Activated CD4-positive, alpha-beta T cell treated with anti-CD3 and anti-CD28 coated beads, Interleukin-2, amount 10 ng/mL, durations not matched to agents 7 days and 5 days (primary cell): ENCODE measurements at places on chromosomes 1 and 21.

DNA sequence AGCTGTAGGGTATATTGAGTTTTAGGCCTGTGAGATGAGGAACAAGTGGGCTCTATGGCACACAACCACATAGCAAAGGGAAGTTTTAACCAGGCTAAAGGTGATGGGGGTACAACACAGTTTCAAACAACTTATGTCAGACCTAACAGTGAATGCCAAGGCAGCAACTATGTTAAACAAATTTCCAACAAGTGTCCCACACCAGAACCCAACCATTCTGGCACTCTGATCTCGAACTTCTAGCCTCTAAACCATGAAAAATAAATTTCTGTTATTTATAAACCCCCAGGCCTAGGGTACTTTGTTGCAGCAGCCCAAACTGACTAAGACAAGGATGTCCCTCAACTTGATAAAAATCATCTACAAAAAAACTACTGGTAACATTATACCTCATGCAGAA, 52.3 kb upstream of the INSL5 start:
- DNase-seq = no peak

GRCh38 chr1:95893921-95894320, 659.9 kb downstream of the RWDD3 start:
- no peak for DNase-seq

GRCh38 chr1:236727521-236727920, 41.2 kb downstream of the ACTN2 start:
- DNase-seq = no peak

DNA sequence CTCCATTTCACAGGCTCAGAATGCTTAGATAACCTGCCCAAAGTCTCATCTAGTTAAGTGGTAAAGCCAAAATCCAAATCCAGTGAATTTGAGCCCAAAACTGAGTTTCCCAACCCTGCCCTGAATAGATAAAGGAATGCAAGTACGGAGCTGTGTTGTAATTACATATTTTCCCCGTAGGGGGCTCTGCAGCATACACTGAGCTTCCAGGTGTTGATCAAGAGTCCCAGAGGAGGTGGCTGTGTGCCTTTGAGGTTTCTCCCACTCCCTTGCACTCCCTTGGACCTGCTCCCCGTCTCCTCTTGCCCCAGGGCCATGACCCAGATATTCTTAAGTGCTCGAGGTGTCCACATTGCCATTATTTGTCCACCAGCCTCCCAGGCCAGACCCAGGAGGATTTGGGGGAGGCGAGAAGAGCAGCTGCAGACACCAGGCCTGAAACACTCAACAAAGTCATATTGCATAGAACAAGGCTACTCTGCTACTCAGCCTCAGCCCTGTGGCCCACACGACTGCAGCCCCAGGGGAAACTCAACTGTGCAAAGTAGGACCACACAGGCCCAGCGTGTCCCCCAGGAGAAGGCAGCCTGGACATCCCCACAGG, 18.4 kb upstream of the LY9 start:
- DNase-seq = peak; percentile 62

GRCh38 chr21:29939924-29940275, at the start of gene GRIK1:
Gene GRIK1, minus strand, starts transcription at chr21:29939996.
- no peak for DNase-seq

DNA sequence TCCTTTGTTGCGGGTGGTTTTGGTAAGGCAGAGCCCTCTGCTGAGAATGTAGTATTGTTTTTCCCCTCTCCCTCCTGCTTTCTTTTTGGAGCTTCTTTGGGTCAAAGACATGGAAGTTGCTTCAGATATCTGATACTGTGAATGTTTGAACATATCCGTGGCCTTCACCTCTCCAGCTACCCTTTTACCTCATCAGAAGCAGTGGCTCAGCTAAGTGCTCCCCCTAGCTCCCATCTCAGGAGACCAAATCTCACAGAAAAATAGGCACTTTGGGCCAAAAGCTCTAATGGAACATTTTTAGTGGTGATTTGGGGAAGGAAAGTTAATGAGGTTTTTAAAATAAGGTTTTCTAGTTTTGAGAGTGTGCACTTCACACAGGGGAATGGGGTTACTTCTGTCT, 6.3 kb downstream of the TMEM200B start:
- no peak for DNase-seq

DNA sequence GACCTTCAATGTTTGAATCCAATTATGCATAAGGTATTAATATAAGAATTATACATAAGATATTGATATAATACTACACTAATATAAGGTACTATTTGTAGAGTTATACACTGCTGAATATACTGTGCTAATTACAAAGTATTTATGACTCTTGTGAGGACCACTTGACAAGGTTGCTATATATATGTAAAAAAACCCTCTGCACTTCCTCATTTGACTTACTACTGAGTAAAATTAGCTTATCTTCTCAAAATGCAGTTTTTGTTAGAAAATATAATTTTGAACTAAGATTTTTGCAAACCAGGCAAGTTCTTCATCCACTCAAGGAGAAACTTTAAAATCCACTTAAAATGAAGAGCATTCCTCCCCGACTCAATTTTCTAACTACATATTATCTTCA, 8.5 kb downstream of the SIKE1 start:
- no peak for DNase-seq

GRCh38 chr1:33161061-33161681, 20.7 kb downstream of the TRIM62 start:
- no peak for DNase-seq

DNA sequence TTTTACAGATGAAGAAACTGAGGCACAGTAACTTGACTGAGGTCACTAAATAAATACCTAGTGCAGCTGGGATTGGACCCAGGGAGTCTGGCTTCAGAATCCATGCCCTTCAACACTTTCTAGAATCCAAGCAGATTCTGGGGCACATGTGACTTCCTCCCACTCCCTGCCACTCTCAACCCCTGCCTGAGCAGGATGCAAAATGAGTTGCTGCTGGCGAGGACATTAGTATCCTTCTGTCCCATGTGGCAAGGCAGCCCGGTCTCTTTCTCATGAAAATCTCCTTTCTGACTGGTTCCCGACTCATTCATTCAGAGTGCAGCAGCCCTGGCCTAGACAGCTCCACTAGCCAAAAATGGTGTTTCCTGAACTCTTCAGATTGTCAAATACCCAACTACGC, 28.4 kb downstream of the TNNT2 start:
- no peak for DNase-seq

DNA sequence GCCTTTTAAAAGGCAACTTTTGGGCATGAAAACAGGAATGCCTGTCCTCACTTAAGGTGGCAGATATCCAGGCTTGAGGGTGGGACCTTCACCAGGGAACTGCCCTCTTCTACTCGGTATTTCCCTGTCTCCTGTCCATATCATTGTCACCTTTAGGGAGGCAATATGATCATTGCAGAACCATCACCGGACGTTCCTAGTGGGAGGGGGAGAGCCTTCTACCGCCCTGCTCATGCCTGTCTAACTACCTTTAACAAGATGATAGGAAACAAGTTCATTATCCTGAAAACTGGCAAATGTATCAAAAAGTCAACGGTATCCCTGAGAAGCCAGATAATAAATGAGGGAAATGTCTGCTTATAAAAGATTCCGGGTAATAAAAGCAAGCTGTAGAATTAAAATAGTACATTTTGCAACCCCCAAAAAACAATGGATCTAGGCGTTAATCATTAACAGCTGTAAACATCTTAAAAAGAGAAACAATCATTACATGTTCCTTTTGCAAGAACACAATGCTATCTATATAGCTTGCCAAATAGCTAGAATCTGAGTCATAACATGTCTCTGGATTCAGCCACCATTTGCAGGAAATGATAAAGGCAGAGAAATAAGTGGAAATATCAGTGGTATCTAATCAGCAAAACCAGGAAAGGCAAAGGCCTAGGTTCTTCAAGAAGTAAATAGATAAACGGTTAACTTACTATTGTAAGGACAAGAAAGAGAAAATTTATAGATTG, 852.9 kb upstream of the ADGRL4 start:
- no peak for DNase-seq

- DNase-seq = no peak
Measured at GRCh38 chr1:156806512-156807440, 9.9 kb downstream of the SH2D2A start.

- no peak for DNase-seq
Measured at GRCh38 chr1:19852036-19852435, 30.2 kb upstream of the OTUD3 start.

DNA sequence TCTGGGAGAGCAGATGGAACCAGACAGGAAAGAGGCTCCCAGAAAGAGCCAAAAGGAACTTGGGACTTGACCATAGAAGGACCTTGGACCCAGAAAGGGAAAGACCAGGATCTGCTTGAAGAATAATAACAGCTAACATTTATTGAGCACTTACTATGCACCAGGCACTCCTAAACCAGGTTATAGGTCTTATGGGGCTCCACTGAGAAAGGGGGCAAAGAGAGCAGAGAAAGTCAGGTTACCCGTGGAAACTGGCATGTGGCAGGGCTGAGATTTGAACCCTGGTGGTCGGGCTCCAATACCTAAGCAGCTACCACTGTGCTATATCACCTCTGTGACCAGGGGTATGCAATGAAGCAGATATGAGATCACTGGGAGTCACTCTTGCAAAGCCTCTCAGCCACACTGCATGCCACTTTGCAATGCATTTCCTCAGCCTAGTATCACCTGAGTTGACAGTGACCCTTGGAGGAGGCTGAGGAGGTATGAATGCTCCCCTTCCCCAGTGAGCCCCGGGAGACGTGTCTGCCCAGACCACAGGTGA, 37.8 kb downstream of the HSPG2 start:
- no peak for DNase-seq

- DNase-seq = no peak
Measured at GRCh38 chr1:212515329-212515760, 82.6 kb downstream of the NENF start.

- DNase-seq = peak; percentile 45
Measured at GRCh38 chr1:5975133-5975880, 16.9 kb downstream of the NPHP4 start.

GRCh38 chr1:184622136-184622823, 132.4 kb downstream of the EDEM3 start:
- DNase-seq = no peak

- no peak for DNase-seq
Measured at GRCh38 chr1:81607086-81607485, 193.6 kb upstream of the ADGRL2 start.

DNA sequence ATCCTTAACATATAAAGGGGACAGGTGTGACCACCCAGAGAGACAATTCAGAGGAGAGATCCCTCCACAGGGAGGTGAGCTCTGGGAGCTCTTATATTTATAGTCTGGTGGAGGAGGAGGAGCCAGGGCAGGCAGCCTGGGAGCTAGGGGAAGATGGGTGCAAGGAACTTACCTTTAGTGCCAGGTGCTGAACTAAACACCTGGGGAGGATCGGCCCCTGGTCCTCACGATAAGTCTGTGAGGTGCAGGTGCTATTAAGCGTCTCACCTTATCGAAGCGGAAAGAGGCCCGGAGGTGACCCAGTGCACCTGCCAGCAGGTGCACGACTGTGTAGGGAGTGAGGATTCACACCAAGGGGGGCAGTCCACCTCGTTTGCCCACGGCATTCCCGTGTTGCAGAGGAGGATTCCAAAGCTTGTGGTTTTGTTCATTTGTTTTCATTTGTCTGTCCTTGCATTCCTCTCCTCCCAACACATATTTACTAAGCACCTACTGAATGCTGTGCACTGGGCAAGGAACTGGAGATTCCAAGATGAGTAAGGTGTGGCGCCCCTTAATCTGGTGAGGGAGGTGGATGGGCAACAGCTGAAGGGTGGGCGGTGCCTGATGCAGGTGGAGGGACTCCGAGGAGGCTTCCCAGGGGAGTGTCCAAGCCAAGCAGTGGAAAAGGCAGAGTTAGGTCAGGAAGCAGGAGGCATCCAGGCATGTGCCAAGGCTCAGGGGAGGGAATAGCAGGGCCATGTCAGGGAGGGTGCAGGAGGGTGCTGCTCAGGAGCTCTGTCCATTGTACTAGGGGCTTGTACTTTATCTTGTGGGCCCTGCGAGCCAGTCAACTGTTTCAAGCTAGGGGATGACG, 11.5 kb downstream of the ARHGEF10L start:
- no peak for DNase-seq

GRCh38 chr1:184506481-184506880, 119.7 kb downstream of the C1orf21 start:
- DNase-seq = no peak

- DNase-seq = no peak
Measured at GRCh38 chr1:206651958-206652890, 16.9 kb downstream of the DYRK3 start.

GRCh38 chr1:19424651-19425570, 60.4 kb downstream of the CAPZB start:
- no peak for DNase-seq

DNA sequence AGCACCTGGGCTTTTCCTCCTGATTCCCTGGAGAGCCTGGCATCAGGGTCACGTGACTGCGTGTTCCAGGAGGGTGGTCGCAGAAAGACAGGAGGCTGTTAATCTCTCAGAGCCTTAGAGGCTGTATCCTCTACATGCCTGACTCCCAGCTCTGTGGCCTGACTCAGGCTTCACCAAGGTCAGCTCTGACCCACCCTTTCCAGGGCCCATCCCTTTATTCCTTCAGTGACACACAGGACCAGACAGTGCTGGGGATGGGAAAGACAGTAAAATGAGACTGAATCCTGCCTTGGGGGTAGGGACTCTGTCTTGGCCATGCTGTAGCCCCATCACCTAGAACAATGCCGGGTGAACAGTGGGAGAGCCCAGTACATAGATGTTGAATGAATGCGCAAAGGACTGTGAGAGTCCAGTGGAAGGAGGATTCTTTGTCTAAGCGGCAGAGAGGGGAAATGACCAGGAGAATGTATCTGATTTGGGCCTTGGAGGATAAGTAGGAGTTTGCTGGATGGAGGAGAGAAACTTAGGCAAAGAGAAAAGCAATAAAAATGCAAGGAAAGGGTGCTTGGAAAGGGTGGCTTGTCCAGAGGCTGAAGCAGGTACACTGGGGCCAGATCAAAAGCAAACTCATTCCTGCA, 33.0 kb downstream of the EPHX1 start:
- DNase-seq = no peak

GRCh38 chr1:205589046-205589445, 42.8 kb downstream of the ELK4 start:
- DNase-seq = no peak

GRCh38 chr1:98704474-98704873, 43.0 kb downstream of the SNX7 start:
- no peak for DNase-seq

GRCh38 chr1:179366093-179366800, 476 bp downstream of the AXDND1 start:
- DNase-seq = peak; percentile 18

- no peak for DNase-seq
Measured at GRCh38 chr1:156522443-156522970, 21.9 kb upstream of the MEF2D start.

GRCh38 chr1:240524356-240525069, 87.4 kb downstream of the GREM2 start:
- no peak for DNase-seq

DNA sequence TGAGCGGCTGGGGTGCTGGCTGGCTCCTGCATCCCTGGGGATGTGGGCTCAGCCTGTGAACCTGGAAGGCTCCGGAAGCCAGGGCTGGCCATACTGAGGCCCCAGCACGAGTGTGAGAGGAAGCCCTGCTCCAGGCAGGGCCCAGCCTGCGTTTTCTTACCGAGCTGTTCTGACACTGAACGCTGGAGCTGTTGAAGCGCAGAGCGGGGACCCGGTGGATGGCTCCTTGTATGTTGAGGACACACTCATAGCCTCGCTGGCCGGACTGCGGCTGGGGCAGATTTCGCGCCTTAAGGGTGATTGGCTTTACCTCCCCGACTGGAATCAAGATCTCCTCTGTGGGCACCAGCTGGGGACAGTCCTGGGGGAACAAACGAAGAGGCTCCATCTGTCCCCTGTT, 160.0 kb downstream of the PLXNA2 start:
- no peak for DNase-seq

- no peak for DNase-seq
Measured at GRCh38 chr1:27301582-27302199, 20.3 kb upstream of the TMEM222 start.

- peak; percentile 27 for DNase-seq
Measured at GRCh38 chr1:214280386-214281020, 456 bp upstream of the SMYD2 start.
